Stimulated activated naive CD4-positive, alpha-beta T cell treated with Interleukin-2 at 50 U/mL for 16 hours (primary cell): ENCODE measurements at places on chromosomes 11 and 22.
A peak's percentile ranks its signal among the peaks of the same experiment; 100 is the strongest.

GRCh38 chr22:31585161-31585859, 76.7 kb downstream of the PISD start:
- peak; percentile 13 for DNase-seq

DNA sequence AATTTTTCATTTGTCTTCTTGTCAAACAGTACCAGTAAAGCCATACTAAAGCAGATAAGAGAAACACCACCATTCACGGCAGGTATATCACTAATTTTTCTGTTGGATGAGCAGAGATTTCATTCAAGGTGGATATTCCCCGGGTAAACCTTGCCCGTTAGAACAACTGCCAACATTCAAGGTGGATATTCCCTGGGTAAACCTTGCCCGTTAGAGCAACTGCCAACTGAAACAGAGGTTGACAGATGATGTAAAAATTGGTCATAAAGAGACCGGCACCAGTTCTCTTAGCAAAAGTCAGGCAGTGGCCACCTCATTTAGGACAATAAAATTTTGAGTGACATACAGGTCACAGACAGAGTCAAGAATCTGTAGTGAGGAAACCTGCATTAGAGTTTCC, 423.4 kb upstream of the SYN3 start:
- no peak for DNase-seq

DNA sequence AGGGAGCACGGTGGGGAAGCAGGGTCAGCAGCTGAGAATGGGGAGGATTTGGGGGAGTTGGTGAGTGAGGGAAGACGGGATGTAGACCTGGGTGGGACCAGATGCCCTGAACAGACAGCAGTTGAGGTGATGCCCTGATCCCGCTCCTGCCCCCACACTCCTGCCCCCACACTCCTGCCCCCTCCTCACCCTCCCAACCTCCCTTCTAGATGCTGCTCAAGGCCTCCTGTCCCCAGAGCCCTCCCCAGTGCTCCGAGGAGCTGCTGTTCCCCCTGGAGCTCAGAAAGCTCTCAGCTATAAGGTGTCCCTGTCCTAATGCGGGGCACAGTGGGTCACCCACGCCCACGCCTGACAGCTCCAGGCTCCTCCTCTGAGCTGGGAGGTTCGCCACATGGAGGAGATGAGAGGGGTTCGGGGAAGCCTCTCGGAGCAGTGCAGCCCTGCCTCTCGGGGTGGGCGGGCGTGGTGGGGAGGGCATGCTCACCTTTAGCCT, 25.1 kb upstream of the TTLL12 start:
- no peak for DNase-seq

- DNase-seq: no peak
These were observed 8.0 kb downstream of the VSTM5 start for GRCh38 chr11:93842461-93842860.

- no peak for DNase-seq
These were observed 194.3 kb upstream of the BDNF start for GRCh38 chr11:27894552-27894951.

DNA sequence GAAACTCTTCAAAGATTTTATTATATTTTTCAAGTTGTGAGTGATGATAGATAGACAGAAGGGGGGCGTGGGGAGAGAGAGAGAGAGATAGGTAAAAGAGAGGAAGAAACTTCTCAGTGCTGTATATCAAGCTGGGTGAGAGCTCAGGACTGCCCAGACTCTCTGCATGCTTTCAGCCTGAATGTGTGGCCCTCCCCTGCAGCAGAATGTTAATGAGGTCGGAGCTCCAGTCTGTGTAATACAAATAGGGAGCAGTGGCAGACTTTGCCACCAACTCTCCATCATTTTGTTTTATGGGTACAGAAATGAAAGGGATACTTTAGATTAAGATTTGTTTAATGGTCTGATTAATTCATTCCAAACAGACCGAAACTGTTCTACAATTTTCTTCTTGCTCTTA, 752.8 kb downstream of the OPCML start:
- DNase-seq: no peak

GRCh38 chr11:11618973-11619435, 2.8 kb downstream of the GALNT18 start:
- DNase-seq: no peak

DNA sequence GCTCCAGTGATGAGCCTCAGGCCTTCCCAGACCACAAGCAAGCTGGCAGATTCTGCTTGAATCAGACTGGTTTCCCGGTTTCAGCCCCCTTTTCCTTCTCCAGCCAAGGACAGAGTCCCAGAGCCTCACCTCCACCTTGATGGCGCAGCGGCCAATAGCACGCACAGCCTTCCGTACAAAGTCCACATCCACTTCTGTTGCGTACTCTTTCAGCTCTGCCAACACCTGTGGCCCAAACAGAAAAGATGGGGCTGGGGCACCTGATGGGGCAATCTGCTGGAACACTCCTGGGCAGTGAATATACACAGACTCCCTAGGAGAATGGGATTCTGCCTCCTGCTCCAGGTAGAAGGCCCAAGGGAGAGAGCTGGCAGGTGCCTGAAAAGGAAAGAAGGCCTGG, 35.5 kb upstream of the RASL10A start:
- no peak for DNase-seq

DNA sequence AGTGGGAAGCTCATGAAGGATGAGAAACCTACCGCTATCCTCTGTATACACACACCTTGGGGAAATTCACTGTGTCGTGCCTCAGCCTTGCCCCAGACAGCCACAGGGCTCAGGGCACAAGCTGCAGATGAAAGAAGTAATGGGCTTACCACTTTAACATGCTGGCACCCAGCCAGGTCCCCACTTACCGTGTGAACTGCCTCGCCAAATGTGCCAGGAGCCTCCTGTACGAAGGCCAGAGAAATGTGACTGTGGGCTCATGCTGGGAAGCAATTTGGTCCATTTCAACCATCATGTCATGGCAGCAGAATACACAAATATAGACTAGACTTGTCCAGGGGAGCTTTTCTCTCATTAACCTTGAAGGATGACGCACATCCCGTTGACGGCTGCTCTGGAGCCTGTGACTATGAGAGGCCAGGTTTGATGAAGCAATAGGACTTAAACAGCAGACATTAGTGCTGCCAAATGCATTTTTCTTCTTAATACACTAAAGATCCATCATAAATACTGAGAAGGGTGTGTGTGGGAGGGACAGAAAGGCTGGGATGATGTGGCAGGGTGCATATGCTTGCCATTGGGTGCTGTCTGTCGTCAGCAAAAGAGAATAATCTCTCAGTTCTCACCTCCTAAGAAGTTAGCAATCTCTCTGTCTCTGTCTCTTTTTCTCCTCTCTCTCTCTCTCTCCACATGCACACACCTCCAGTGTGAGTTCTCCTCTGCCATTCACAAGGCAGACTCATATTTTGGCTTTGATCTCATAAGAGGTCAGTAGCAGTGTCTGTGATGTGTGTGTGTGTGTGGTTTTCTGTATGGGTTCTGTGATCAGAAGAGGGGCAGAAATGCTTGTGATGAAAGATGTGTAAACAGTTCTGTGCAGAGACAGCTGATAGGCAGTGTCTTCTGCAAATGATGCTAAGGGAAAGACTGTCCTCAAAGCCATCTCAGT, 142.4 kb downstream of the KIRREL3 start:
- no peak for DNase-seq

DNA sequence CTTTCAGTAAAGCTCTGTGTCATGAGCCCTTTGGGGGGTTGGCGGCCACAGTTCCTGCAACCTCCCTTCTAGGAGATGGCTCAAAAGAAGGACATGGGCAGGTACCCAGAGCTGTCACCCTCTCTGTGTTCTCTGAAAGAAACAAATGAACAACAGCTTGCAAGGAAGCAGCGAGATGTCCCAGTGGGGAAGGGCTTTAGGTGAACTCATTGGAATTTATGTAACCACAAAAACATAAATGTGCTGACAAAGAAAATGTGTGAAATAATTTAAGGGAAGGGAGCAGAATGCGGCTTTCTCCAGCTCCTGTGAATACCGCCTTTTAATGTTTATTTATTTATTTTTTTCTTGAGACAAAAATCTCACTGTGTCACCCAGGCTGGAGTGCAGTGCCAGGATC, 3.3 kb downstream of the PARVG start:
- DNase-seq: no peak

DNA sequence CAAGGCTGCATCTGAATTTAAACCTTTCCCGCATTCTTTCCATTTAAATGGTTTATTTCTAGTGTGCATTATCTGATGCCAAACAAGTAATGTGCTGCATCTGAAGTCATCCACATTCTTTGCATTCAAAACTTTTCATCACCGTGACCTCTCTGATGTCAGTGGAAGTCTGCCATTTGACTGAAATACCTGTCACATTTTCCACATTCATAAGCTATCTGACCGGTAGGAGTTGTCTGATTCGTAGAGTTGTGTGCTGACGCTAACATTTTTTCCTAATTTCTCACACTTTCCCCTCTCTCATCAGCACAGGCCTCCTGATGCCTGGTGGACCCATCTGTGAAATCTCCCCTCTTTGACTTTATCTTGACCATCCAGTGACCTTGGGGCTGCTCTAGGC, 79.9 kb upstream of the BARX2 start:
- DNase-seq: no peak
